ENCODE measurements at places on chromosomes 6 and 20.

DNA sequence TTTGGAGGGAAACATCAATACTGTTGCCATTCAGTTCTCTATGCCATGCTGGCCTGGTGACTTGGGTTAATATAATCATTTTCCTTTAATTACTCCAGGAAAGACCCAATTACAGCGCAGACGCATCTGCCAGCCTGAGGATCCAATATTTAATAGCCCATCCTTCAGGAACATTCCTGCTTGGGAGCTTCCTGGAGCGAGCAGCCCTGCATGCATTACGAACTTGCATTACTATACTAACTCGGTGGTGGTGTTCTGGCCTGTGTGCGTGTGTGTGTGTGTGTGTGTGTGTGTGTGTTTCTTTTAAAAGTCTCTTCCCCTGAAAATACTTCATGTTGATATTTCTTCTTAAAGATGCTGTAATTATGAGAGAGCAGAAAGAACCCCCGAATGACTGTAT, 26.5 kb downstream of the PMEPA1 start:
- no peak for DNase-seq

GRCh38 chr6:104639668-104640067, 220.1 kb downstream of the HACE1 start:
- DNase-seq = no peak

DNA sequence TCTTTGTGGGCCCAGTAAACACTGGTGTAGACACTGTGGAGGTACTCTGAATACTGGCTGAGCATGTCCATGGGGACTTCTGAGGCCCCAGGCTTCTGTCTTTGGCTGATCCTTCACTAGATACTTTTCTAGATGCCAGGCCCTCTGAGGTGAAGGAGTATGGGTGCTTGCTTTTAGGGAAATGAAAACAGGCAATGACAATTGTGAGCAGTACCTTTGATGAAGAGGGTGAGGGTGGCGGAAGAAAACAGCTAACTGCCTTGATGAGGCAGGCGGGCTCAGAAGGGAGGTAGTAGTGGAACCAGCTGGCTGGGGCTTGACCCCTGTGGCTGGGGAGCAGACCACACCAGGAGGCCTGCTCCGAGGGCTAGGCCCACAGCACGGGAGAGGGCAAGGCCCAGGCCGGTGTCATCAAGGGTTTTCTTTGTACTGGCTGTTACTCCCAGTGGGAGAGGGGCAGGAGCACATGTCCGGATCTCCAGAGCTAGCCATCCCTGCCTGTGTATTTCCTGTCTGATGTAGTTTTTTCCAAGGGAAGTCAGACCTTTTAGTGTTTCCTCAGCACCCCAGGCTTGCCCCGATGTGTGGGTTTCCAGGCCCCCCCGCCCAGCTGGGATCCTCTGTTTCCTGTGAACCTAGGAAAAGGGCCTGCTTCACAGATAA, 3.9 kb downstream of the PLCG1 start:
- DNase-seq = no peak

DNA sequence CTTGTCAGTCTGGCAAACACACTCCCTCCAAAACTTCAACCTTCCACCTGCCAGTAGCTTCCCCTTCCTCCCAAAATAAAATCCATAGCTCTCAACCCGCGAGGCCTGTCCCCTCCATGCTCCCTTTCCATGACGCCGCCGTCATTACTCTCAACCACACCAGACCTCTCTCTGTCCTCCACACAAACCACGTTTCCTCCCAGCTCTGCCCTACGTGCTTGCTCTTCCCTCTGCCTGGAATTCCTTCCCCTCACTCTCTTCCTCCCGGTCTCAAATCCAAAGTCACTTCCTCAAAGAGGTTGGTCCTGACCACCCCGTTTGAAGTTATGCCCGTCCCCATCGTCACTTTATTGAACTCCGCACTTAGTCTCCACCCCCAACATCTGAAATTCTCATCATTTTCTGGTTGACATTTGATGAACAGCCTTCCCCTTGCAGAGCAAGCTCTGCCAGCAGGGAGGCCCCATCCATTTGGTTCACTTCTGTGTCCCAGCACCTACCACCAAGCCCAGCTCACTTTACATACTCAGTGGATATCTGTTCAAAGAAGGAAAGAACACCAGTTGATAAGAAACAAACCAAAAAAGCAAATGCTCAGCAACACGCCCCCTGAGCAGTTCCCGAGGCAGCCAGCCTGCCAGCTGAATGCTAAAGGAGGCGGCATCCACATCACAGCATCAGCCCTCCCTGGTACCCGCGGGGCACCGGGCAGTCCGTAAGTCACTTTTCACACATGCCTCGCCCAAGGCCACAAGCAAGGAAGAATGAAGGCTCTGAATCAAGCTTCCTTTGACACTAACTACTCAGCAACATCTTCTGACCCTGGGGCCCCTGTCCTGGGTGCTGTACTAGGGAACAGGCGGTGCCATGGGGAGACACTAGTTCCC, 125.0 kb downstream of the NFATC2 start:
- no peak for DNase-seq

- DNase-seq = no peak
Observed at GRCh38 chr6:134258849-134259306, 59.0 kb downstream of the SGK1 start.

All from effector CD4-positive, alpha-beta T cell (primary cell).